PC-9 (cell line): ENCODE measurements at places on chromosomes 4 and X. TPM values are rescaled to one million over a fixed set of nuclear protein-coding genes. Genes with fewer than 3 reads are reported as not detected.

- no peak overlapping the region for H3K4me3 ChIP-seq
- DNase-seq: no peak
- no peaks in the 10 kb centered on the region for H3K27me3 ChIP-seq
- peaks cover 14% of the 10 kb centered on the region; the same call in 1 of the 2 replicates for H3K36me3 ChIP-seq
- H3K4me1 ChIP-seq: no peaks in the 10 kb centered on the region
Measured at GRCh38 chrX:130071611-130072344, 38.5 kb downstream of the ELF4 start.

DNA sequence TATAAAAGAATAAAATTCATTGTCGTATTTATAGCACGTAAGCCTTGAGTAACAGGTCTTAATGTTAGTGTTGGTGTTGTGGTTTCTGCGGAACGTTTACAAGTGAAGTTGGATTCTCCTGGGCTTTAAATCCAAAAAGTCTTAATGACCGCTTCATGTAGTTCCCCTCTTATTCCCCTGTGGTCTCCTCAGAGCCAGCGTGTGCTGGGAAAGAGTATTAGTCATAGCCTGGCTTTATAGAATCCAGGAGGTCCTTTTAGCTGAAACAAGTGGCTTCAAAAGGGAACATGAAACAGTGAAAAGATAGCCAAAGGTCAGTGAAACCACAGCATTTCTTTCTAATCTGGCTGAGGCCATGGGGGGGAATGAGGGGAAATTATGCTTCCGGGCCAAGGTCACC, 79.1 kb downstream of the CLCN4 start:
- H3K4me1 ChIP-seq: peaks cover 10% of the 10 kb centered on the region
- H3K4me3 ChIP-seq: no peak overlapping the region
- H3K27me3 ChIP-seq: no peaks in the 10 kb centered on the region

- H3K27ac ChIP-seq: no peak overlapping the region
- H3K4me3 ChIP-seq: no peak overlapping the region
- H3K27me3 ChIP-seq: no peaks in the 10 kb centered on the region
- peaks cover 16% of the 10 kb centered on the region for H3K4me1 ChIP-seq
Measured at GRCh38 chr4:48912349-48912748, 5.8 kb upstream of the OCIAD2 start.

- no peaks in the 10 kb centered on the region for H3K36me3 ChIP-seq
- H3K4me1 ChIP-seq: no peaks in the 10 kb centered on the region
- no peak overlapping the region for H3K4me3 ChIP-seq
- DNase-seq: no peak
Measured at GRCh38 chr4:61397174-61397573, 197.0 kb downstream of the ADGRL3 start.

DNA sequence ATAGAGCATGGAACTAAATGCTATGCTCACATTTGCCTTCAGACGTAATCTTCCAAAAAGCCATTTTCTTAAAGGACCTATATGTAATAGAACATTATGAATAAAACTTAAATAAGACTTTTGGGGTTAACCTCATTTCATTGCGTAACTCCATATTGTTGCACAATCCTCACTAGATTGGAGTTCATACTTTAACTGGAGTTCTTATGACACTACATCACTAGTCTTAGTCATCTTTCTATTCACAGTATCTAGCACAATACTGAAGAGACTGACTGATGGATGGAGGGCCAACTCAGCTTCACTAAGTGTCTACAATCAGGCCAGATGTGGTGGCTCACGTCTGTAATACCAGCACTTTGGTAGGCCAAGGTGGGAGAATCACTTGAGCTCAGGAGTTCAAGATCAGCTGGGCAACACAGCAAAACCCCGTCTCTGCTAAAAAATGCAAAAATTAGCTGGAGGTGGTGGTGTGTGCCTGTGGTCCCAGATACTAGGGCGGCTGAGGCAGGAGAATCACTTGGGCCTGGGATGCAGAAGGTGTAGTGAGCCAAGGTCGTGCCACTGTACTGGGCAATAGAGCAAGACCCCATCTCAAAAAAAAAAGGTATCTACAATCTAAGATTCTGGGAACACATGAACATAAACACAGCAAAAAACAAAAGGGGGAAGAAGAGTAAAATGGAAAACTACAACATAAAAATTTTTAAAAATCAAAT, 80.8 kb upstream of the MAB21L2 start:
- no peaks in the 10 kb centered on the region for H3K27me3 ChIP-seq
- no peaks in the 10 kb centered on the region for H3K36me3 ChIP-seq
- no peaks in the 10 kb centered on the region for H3K4me1 ChIP-seq
- H3K4me3 ChIP-seq: no peak overlapping the region
- H3K27ac ChIP-seq: no peak overlapping the region
- DNase-seq: no peak

DNA sequence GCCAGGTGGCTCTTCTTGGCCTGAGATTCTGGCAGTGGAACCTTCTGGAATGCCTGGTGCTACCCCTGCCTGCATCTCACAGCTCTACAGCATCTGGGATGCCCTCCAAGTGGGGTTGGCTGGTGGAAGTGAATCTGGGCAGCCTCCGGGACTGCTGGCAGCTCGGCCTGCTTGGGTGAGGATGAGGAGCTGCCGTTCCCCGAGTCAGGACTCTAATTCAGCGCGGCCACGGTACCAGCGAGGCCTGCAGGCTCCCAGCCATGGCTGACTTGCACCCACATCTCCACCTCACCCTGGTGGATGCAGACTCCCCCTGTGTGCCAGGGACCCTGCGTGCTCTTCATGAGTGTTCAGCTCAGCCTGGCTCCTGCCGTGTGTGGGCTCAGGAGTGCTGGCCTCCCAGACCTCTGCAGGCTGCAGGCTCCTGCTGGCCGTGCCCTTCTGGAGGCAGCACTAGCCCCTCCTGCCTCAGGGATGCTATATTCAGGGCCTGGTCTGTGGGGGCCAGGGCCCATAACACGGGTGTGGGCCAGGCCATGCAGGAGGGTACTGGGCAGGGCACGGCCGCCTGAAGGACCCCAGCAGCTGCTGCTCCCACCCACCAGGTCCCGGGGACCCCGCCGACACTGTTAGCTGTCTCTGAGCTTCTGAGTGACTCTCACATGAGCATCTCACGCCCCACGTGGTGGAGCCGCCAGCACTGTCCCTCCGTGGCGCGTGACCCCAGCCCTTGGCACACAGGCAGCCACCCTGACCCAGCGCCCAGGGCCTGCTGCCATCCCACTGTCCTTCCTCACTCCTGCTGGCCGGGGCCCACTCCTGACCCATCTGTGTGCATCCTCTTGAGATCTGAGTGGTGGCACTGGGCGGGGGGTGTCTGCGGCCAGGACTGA, 10.6 kb downstream of the UVSSA start:
- no peaks in the 10 kb centered on the region for H3K27me3 ChIP-seq
- H3K27ac ChIP-seq: no peak overlapping the region
- DNase-seq: no peak
- no peak overlapping the region for H3K4me3 ChIP-seq

- DNase-seq: no peak
- H3K4me3 ChIP-seq: no peak overlapping the region
- no peaks in the 10 kb centered on the region for H3K27me3 ChIP-seq
- no peaks in the 10 kb centered on the region for H3K36me3 ChIP-seq
- H3K4me1 ChIP-seq: no peaks in the 10 kb centered on the region; the same call in 1 of the 2 replicates
Measured at GRCh38 chr4:73864961-73865360, 4.2 kb upstream of the CXCL1 start.

GRCh38 chrX:28058901-28059300, 77.7 kb upstream of the DCAF8L1 start:
- no peaks in the 10 kb centered on the region for H3K36me3 ChIP-seq
- no peak overlapping the region for H3K4me3 ChIP-seq
- H3K27ac ChIP-seq: no peak overlapping the region
- no peaks in the 10 kb centered on the region for H3K4me1 ChIP-seq
- H3K27me3 ChIP-seq: no peaks in the 10 kb centered on the region

DNA sequence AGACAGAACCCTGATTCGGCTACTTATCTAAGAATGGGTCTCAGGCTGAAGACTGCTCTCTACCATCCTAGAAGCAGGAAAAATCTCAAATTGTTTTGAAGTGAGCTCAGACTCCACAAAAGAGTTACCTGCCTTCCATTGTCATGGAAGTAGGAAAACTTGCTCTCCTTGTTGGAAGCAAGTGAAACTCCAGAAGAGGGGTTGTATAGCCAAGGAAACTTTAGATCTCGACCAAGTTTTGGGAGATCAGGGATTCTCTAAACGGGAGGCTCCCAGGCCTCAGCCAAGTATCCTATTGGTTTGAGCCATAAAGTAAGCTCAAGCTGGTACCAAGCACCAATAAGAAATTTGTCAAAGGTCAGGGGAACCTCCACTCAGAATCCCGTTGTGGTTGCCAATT, 9.2 kb upstream of the FHDC1 start:
- no peaks in the 10 kb centered on the region for H3K27me3 ChIP-seq
- peaks cover 4% of the 10 kb centered on the region; the same call in 1 of the 2 replicates for H3K4me1 ChIP-seq
- H3K4me3 ChIP-seq: no peak overlapping the region
- no peak for DNase-seq

- DNase-seq: no peak
- no peaks in the 10 kb centered on the region for H3K27me3 ChIP-seq
- peaks cover 49% of the 10 kb centered on the region for H3K4me1 ChIP-seq
- H3K36me3 ChIP-seq: peaks cover 17% of the 10 kb centered on the region
- H3K27ac ChIP-seq: peak overlapping the region; percentile 61
Measured at GRCh38 chr4:40579983-40580382, 49.7 kb downstream of the RBM47 start.

GRCh38 chr4:112284662-112285411, 867 bp downstream of the TIFA start:
- peak; percentile 72 for DNase-seq
- no peaks in the 10 kb centered on the region; the same call in 1 of the 2 replicates for H3K36me3 ChIP-seq
- H3K27me3 ChIP-seq: no peaks in the 10 kb centered on the region
- H3K4me3 ChIP-seq: peak overlapping the region; percentile 79
- peak overlapping the region; percentile 40 for H3K27ac ChIP-seq

DNA sequence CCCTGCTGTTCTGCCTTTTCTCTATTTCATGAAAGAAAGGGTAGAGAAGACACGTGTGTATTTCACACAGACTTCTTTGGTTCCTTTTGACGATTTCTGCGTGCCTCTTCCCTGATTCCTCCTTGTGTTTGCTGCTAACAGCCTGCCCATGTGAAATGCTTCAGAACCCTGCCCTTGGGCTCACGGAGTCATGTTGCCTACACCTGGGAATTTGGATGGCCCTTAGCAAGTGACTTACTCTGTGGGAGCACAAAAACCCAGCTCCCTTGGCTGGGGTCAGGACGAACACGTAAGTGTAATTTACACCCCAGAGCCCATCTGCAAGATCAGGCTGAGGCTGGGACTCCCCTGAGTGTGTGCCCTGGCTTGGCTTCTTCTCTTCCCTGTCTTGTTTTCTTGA, 220.3 kb upstream of the BCOR start:
- H3K4me3 ChIP-seq: no peak overlapping the region
- no peaks in the 10 kb centered on the region for H3K4me1 ChIP-seq
- DNase-seq: no peak
- no peaks in the 10 kb centered on the region for H3K36me3 ChIP-seq

DNA sequence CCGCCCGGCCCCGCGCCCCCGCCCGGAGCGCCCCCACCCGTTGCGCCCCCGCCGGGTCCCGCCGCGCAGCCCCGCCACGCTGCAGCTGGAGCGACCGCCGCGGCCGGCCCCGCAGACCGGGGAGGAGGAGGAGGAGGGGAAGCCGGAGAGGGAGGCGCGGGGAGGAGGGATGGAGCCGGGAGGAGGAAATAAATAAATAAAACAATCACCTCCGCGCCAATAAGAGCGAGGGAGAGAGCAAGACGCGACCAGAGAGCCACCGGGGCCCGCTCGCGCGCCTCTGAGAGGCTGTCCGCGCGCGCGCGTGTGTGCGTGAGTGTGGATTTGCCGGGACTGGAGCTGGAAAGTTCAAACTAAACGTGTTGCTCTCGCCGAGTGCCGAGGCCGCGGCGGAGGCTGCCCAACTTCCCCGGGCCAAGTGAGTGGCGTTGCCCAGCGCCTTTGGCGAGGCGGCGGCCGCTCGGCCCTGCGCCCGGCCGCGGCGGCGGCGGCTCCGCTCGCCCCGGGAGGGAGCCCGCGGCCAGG, 2184.4 kb upstream of the TENM3 start:
- peaks cover 41% of the 10 kb centered on the region for H3K27me3 ChIP-seq
- H3K4me1 ChIP-seq: 0 out of 2 replicates have a peak, but pooled peaks cover 5% of the 10 kb centered on the region
- H3K4me3 ChIP-seq: peak overlapping the region; percentile 52; the same call in 1 of the 2 replicates
- H3K27ac ChIP-seq: no peak overlapping the region

- no peak overlapping the region for H3K4me3 ChIP-seq
- no peaks in the 10 kb centered on the region for H3K4me1 ChIP-seq
- H3K27ac ChIP-seq: no peak overlapping the region
- no peaks in the 10 kb centered on the region for H3K27me3 ChIP-seq
- no peaks in the 10 kb centered on the region for H3K36me3 ChIP-seq
Measured at GRCh38 chr4:185480016-185480732, 8.6 kb upstream of the CCDC110 start.

GRCh38 chr4:52098618-52099017, 47.5 kb downstream of the SPATA18 start:
- no peaks in the 10 kb centered on the region for H3K27me3 ChIP-seq
- no peaks in the 10 kb centered on the region for H3K4me1 ChIP-seq
- H3K36me3 ChIP-seq: no peaks in the 10 kb centered on the region
- H3K27ac ChIP-seq: no peak overlapping the region
- H3K4me3 ChIP-seq: no peak overlapping the region

- no peaks in the 10 kb centered on the region for H3K36me3 ChIP-seq
- H3K27ac ChIP-seq: no peak overlapping the region
- DNase-seq: no peak
- H3K27me3 ChIP-seq: no peaks in the 10 kb centered on the region
- H3K4me3 ChIP-seq: no peak overlapping the region
Measured at GRCh38 chr4:32196950-32197688, 1477.0 kb downstream of the PCDH7 start.

- no peaks in the 10 kb centered on the region for H3K36me3 ChIP-seq
- H3K27ac ChIP-seq: no peak overlapping the region
- no peaks in the 10 kb centered on the region for H3K27me3 ChIP-seq
- H3K4me3 ChIP-seq: no peak overlapping the region
- no peak for DNase-seq
Measured at GRCh38 chr4:141757287-141757686, 120.9 kb downstream of the IL15 start.

The COL25A1 gene
- not detected in 2 replicates for total RNA-seq

The FOXO4 gene
- 22.0 and 29.3 TPM in 2 replicates for total RNA-seq

The CSN1S1 gene
- not detected in 2 replicates for total RNA-seq

The MFAP3L gene
- total RNA-seq: 6.2 and 6.9 TPM in 2 replicates

The NPFFR2 gene
- total RNA-seq: not detected in 2 replicates

The GAGE12H gene
- total RNA-seq: not detected in 2 replicates

The SUPT20HL1 gene
- total RNA-seq: not detected in 2 replicates

The CLDN34 gene
- total RNA-seq: not detected in 2 replicates

The POU4F2 gene
- not detected in 2 replicates for total RNA-seq

The SLC2A9 gene
- 0.28 and 1.1 TPM in 2 replicates for total RNA-seq

The VGLL1 gene
- 112 and 154 TPM in 2 replicates for total RNA-seq

The CLDN22 gene
- total RNA-seq: not detected in 2 replicates

The DRP2 gene
- 0.80 and 0.94 TPM in 2 replicates for total RNA-seq

The EVC gene
- 14.0 and 15.5 TPM in 2 replicates for total RNA-seq

The GPC3 gene
- total RNA-seq: not detected in 2 replicates

The USP51 gene
- total RNA-seq: not detected in 2 replicates

The CYBB gene
- total RNA-seq: 0.13 and 0.31 TPM in 2 replicates

The TLR10 gene
- not detected in 2 replicates for total RNA-seq

The SLC25A31 gene
- total RNA-seq: not detected in 2 replicates

The CYTL1 gene
- not detected in 2 replicates for total RNA-seq

The CLGN gene
- total RNA-seq: 0.35 and 0.38 TPM in 2 replicates
